ENCODE measurements at places on chromosomes 12 and 14. TPM values are rescaled to one million over a fixed set of nuclear protein-coding genes. Genes with fewer than 3 reads are reported as not detected.

Gene CCDC196
- total RNA-seq, result not detected

Gene SCNN1A
- total RNA-seq, result 0.30 TPM

Gene DHRS4
- total RNA-seq, result 32.4 TPM

Gene MED13L
- 140 TPM for total RNA-seq

Gene LAG3
- total RNA-seq, result not detected

Gene LRIG3
- total RNA-seq, result 41.0 TPM

Gene PPP1R1A
- total RNA-seq, result not detected

Gene SERPINA5
- total RNA-seq, result not detected

Gene FOXM1
- 1.2 TPM for total RNA-seq

All from smooth muscle cell of the umbilical artery (primary cell).